ENCODE measurements at places on chromosomes 2 and 18.

- DNase-seq = peak; percentile 10
Observed at GRCh38 chr18:36942264-36942663, 113.3 kb downstream of the KIAA1328 start.

GRCh38 chr2:37231241-37232130 lies at the start of the genes CEBPZ and NDUFAF7:
Gene CEBPZ (minus strand): TSS chr2:37231596. CDS start chr2:37231567, 29 bp downstream.
Gene NDUFAF7 (plus strand): TSS chr2:37231658. CDS start chr2:37231706, 48 bp downstream.
- DNase-seq = peak; percentile 90

GRCh38 chr2:174593041-174593440 lies 4.6 kb downstream of the WIPF1 start:
- no peak for DNase-seq

DNA sequence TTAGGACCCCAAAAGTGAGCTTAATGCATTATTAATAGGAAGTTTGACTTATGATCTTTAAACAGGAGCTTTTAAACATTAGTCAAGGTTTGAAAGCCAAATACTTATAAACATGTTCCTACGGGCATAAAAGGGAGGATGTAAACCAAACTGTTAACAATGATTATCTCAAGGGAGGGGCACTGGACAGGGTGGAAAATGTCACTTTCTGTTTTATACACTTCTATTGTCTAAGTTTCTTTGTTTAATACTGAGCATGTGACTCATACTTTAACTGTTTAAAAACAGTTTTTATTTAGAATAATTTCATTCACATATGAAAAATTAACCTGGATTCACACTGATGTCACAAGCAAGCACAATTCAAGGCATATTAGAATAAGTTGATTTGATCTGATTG lies 18.3 kb upstream of the ITGA6 start:
- DNase-seq = no peak

DNA sequence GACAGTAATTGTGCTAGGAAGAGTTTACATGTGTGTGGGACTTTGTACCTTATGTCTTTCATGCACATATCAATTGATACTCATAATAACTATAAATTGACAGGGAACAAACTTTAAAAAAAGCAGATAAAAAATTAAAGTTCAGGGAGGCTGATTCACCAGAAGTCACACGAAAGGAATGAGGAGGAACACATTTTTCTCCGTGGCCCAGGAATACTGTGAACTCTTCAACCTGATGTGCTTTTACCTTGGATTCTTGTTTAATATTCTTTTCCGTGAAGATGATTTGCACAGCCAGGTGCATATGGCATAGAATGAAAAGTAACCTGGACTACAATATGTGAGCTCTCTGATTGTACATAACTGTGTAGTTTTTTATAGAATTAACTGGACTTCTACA lies 326.3 kb downstream of the CDH7 start:
- DNase-seq = no peak

DNA sequence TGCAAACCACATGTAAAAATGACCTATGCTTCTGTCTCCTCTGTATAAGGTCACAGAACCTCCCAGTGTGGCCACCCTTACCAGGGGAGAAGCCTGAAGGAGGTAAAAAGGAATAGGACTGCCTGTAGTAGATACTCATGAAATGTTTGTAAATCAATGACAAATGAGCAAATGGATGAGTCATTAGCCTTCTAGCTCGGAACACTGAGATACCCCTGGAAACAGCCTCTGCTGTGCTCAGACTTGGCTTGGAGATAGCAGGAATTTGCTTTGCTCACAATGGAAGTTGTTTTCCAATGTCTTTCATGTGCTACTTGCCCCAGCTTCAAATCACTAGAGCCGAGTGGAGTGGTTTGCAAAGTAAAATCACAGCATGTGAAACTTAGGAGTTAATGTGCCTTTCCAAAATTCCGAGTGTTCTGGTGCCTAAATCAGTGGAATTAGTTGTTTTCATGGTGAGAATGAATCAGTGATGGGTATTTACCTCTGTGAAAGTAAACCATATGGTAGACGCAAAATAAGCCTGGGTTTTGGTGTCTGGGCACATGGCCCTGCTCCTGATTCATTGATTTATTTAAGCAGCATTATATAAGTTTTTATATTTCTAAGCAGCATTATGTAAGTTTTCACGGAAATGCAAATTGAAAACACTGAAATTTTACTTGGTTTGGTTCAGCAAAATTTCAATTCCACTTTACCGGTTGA lies 154.0 kb upstream of the MAP3K20 start:
- no peak for DNase-seq

DNA sequence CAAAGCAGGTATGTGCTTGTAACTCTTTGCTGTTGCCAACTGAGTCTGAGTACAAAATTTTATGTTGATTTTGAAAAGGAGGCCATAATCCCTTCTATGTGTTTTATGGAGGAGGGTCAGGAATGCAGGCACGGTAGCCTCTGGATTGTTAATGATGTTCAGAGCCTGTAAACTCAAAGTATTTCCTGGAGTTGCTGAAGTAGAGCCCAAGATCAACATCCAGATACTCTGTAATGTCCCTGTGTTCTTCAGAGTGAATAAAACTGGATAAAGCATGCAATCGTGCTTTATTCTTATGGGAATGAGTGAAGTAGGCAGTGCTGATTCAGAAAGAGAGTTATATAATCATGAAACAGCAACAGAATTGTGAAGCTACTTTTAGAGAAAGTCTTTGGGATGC lies 61.8 kb upstream of the CHRNA1 start:
- DNase-seq = no peak

- peak; percentile 52 for DNase-seq
Observed at GRCh38 chr2:43221763-43222474, 4.5 kb downstream of the ZFP36L2 start.

GRCh38 chr2:2847209-2847676 lies 516.2 kb upstream of the MYT1L start:
- no peak for DNase-seq

- DNase-seq = peak; percentile 67
Observed at GRCh38 chr18:74496508-74497323, 553 bp downstream of the CNDP2 start.

DNA sequence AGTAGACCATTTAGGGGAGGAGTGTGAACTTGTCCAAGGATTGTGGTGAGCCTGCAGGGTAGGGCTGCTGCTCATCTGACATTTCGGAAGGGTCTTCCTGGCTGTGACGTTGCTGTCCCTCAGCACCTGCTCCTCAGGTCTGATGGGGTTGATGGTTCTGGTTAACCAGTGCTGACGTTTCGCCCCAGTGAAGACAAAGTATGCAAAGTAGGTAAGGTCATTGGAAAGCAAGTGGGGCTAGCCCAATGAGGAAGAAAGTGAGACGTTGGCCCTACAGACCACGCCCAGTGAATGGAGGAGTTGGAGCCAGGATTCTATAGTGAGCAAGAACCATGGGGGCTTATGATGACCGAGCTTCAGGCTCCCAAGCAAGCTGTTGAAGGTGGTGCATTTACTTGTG lies 33.4 kb upstream of the ZNF396 start:
- no peak for DNase-seq

All from stimulated activated naive CD8-positive, alpha-beta T cell treated with anti-CD3 and anti-CD28 coated beads, Interleukin-15, amount 100 ng/mL, for 72 hours (primary cell).